ENCODE measurements at places on chromosomes 4 and X.

DNA sequence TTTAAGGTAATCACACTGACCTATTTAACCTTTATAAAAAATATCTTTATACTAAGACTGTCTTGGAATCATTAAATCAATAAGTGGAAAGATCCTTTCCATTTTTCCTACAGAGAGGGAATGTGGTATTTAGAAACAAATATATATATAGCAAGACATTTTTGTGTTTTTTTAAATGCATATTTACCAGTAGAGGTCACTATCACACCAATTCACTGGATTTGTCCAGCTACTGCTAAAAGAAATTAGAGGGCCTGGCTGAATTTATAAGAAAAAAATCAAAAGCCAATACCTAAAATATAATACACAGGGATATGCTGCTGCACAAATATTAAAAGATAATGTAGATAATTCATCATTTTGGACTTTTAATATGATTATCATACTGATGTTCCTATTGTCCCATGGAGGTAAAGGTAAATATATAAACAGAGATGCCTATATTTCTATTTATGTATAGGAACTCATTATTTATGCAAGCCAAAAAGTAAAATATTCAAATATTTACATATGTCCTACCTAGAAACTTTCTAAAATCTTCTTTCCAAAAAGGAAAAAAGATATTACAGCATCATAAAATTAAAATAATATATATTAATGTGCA is 69.5 kb downstream of the PDE5A start:
- peaks cover 12% of the 10 kb centered on the region for H3K36me3 ChIP-seq
- H3K4me1 ChIP-seq, result no peaks in the 10 kb centered on the region
- H3K27me3 ChIP-seq, result no peaks in the 10 kb centered on the region
- no peak overlapping the region for H3K4me3 ChIP-seq

- DNase-seq, result no peak
- no peaks in the 10 kb centered on the region for H3K36me3 ChIP-seq
These were observed 33.9 kb downstream of the AFF2 start for GRCh38 chrX:148534291-148534690.

- no peaks in the 10 kb centered on the region for H3K4me1 ChIP-seq
- H3K36me3 ChIP-seq, result peaks cover 68% of the 10 kb centered on the region
- H3K27me3 ChIP-seq, result no peaks in the 10 kb centered on the region
- no peak for DNase-seq
- no peak overlapping the region for H3K27ac ChIP-seq
These were observed 78.0 kb downstream of the SLC10A6 start for GRCh38 chr4:86771141-86771540.

DNA sequence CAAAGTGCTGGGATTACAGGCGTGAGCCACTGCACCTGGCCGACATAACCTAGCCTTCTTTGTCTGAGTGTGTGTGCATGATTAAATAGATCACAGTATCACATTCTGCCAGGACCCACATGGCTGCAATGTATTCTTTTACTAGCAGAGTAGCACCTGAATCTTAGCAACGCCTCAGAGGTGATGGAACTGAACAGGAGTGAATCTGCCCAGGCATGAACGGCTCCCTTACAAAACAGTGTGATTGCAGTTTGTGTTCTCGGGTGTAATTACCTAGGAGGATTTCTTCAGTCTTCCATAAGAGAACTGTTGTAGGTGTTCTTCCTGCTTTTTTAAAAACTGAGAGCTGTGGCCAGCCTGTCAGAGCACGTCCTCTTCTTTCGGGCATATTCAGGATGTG is 122.7 kb upstream of the STS start:
- H3K27ac ChIP-seq, result no peak overlapping the region
- H3K4me3 ChIP-seq, result no peak overlapping the region
- H3K36me3 ChIP-seq, result no peaks in the 10 kb centered on the region

DNA sequence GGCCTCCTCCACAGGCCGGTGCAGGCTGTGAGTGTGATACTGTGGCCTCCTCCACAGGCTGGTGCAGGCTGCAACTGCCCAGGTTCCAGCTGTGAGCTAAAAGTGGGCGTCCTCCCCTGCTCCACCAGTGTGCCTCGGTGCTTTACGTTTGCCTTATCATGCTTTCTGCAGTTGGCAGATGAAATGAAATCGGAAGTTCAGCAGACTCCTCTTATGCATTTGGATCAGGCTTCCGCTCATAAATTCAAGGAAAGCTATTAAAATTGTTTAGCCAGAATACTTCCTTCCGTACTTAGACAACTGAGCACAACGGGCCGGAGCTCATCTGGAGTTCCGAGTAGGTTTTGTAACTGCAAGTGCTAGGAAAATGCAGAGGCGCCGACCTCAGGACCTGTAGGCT is 12.0 kb downstream of the CYP4V2 start:
- no peak overlapping the region for H3K4me3 ChIP-seq
- H3K27me3 ChIP-seq, result no peaks in the 10 kb centered on the region
- H3K4me1 ChIP-seq, result no peaks in the 10 kb centered on the region
- DNase-seq, result no peak
- H3K36me3 ChIP-seq, result no peaks in the 10 kb centered on the region
